Cardiac fibroblast (primary cell): ENCODE measurements at places on chromosomes 11 and 22.

DNA sequence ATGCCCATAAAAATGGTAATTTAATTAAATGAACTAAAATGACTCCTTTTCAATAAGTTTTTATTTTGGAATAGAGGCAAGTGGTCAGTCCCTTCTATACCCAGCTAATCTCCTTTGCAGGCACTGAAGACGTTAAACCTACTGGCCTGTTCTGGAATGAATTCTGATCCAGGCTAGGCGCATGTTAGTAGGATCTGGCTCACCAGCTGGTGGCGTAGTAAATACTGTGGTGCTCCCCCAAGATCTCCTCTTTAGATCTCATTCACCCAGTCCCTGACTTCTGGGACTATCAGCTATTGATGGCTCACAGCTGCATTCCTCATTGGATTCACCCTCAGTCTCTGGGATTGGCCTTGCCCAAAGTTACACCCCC is 173.7 kb upstream of the DDI1 start:
- no peak for DNase-seq

- no peak for DNase-seq
These were observed 21.1 kb downstream of the MRGPRD start for GRCh38 chr11:68959465-68960293.

- DNase-seq: no peak
These were observed 352.0 kb upstream of the MPPED2 start for GRCh38 chr11:30938171-30938570.

DNA sequence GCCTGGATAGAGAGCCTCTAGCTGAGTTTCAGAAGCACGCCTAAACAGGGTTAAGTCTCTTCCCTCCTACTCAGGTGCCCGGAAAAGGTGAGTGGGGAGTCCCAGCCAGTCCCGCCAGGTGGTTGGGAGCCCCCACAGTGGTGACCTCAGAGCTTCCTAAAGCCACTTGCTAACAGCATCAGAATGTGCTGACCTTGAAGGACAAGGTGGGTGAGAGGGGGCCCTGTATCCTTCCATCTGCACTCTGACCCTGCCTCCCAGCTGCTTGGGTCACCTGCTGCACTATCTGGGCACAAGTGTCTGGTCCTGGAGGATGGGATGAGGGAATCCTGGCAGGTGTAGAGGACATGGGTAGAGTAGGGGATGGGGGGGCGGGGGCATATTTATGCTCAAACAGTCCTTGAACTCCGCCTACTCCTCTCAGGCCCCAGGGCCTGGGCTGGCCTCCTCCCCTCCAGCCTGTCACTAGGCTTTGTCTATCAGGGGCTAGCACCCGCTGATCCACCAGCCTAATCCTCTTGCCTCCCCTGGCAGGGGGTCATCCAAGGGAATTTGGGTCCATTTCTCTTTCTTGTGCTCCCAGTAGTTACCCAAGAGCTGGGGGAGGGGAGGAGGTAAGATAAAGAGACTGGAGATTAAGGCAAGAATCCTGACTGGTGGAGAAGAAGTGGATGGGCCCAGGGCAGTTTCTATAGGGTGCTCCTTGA is 3.4 kb downstream of the USP2 start:
- no peak for DNase-seq

- DNase-seq: no peak
These were observed 85.0 kb upstream of the PLET1 start for GRCh38 chr11:112345706-112346105.

- no peak for DNase-seq
These were observed 6.3 kb downstream of the TYR start for GRCh38 chr11:89184021-89184420.

GRCh38 chr11:126720539-126721235 is 279.9 kb downstream of the KIRREL3 start:
- no peak for DNase-seq

GRCh38 chr22:44482776-44483175 is 15.3 kb downstream of the RTL6 start:
- DNase-seq: peak; percentile 60

DNA sequence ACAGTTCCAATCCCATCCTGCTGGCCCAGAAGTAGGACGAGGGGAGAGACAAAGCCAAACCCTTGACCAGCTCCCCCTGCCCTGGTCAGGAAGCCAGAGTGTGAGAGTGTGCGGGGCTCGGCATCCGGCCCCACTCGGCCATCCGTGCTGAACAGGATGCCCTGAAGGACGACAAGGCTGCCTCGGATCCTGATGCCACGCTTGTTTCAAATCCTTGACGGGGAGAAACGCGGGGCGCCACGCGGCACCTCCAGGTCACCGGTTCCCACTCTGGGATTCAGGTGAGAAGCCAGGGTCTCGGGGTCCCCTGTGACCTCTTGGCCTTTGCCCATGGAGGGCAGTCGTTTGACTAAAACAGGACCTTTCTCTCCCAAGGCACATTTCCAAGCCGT is 167.8 kb downstream of the BRD1 start:
- DNase-seq: no peak

- DNase-seq: no peak
These were observed 39.7 kb upstream of the TH start for GRCh38 chr11:2211113-2211971.

- DNase-seq: no peak
These were observed 2.7 kb upstream of the TEX54 start for GRCh38 chr11:62835336-62835735.

DNA sequence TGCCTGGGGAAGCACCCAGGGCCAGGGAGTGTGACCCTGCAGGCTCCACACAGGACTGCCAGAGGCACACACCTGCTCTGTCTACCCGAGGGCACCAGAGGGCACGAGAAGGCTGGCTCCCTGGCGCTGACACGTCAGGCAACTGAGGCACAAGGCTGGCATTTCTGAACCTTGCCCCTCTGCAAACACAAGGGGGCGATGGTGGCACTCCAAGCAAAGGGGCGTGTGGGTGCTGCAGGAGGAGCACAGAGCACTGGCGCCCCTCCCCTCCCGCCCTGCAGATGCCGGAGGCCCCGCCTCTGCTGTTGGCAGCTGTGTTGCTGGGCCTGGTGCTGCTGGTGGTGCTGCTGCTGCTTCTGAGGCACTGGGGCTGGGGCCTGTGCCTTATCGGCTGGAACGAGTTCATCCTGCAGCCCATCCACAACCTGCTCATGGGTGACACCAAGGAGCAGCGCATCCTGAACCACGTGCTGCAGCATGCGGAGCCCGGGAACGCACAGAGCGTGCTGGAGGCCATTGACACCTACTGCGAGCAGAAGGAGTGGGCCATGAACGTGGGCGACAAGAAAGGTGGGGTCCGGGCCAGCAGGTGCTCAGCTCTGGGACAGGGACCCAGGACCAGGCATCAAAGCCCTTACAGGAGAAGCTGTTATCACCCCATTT is 20.8 kb upstream of the TXNRD2 start:
- peak; percentile 89 for DNase-seq

DNA sequence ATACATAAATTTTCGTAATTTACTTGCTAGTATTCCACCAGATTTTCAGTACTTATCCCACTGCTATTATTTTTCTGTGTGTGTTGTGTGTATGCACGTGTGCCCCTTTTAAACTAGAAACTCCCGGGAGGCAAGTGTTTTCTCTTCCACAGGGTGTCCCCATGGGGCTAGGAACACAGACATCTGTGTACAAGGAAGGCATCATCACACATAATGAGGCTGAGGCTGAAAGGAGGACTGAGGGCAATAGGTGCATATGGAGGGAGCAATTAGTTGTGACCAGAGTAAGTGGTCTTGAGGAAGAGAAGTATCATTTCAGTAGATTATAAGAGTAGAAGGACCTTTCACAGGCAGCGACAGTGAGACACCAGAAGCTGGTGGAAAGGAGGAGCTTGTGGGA is 2.1 kb upstream of the DPAGT1 start:
- no peak for DNase-seq

- DNase-seq: no peak
These were observed 84.4 kb downstream of the KCNQ1 start for GRCh38 chr11:2529173-2529572.

DNA sequence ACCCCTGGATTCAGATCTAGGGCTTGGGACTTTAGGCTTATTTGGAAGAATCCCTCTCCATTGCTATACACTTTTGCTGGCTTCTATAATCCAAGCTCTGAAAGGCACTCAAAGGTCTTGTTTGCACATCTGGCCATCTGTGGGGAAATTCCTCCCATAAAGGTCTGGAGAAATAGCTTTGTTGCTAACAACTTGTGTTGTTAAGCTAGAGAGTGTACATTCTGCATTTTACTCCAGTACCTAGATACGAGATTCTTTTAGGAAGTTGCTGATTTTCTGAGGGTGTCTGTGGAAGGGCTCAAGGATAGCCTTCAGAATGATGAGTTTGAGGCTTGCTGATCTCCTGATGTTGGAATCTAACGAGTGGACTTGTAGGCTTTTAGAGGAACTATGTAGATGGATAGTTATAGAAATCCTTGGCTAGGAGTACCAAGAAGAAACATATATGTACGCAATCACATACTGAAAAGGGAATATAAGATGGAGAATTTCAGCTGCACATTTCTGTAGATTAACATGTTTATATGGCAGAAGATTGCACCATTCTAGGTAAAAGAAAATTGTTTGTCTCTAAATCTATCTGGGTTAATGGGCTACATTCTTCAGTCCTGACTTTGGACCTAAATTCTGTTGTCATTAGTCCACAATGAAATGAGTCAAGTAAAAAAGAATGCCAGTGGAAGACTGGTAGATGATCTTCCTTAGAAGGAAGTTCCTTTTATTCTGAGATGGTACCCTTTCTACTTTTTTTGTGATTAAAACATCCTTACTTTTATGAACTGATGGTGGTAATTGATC is 51.0 kb downstream of the UBASH3B start:
- DNase-seq: peak; percentile 54

- DNase-seq: peak; percentile 25
These were observed 148.5 kb downstream of the GRIK4 start for GRCh38 chr11:120660024-120660565.

- DNase-seq: peak; percentile 65
These were observed 14.3 kb downstream of the DGKZ start for GRCh38 chr11:46361283-46362155.

- no peak for DNase-seq
These were observed 1.2 kb downstream of the FIBP start for GRCh38 chr11:65886826-65887722.

DNA sequence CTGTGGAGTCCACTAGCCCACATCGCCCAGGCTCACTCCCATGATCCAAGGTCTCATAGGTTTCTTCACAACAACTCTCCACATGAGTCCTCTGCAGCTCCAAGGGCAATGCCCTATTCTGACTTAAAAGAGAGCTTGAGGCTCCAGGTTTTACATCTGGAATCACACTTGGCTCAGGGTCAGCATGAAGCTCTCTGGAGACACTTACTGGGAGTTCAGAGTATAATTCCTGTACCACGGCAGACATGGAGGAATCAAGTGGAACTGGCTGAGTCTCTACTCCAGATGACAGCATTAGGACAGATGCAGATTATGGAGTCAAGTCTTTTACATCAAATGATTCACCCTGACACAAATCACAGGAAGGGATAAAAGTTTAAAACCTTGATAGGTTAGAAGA is 11.4 kb downstream of the PRR14L start:
- DNase-seq: no peak

GRCh38 chr11:121456151-121456550 is 3.4 kb upstream of the SORL1-AS1 start:
- no peak for DNase-seq

DNA sequence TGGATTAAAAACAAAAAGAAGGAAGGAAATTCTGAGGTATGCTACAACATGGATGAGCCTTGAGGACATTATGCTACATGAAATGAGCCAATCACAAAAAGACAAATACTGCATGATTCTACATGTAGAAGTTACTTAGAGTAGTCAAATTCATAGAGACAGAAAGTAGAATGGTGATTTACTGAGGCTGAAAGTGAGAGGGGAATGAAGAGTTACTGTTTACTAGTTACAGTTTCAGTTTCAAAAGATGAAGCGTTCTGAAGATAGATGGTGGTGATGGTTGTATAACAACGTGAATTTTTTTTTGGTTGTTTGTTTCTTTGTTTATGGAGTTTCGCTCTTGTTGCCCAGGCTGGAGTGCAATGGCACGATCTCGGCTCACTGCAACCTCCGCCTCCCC is 9.5 kb downstream of the OR5P2 start:
- DNase-seq: no peak

GRCh38 chr22:20408891-20409290 is 14.9 kb downstream of the ZNF74 start:
- no peak for DNase-seq

GRCh38 chr11:10288881-10289764 is 4.9 kb downstream of the SBF2 start:
- DNase-seq: no peak

DNA sequence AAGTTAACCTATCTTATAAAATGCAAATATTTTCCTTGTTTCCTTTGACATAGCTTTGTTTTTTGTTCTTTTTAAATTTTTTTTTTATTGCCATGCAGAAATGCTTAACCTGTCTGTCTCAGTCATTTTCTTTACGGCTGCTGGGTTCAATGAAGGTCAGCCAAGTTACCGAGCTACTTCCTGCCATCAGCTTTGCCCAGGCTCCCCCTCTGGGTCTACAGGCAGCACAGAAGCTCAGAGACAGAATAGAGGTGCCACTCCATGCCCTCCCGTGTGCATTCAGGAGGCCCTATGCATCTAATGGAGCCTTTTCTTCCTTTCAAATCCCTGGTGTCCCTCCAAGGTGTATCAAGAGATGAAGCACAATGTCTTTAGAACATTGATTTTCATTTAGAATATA is 411.0 kb upstream of the NARS2 start:
- DNase-seq: no peak

GRCh38 chr11:106092446-106092845 is 15.0 kb downstream of the AASDHPPT start:
- no peak for DNase-seq

DNA sequence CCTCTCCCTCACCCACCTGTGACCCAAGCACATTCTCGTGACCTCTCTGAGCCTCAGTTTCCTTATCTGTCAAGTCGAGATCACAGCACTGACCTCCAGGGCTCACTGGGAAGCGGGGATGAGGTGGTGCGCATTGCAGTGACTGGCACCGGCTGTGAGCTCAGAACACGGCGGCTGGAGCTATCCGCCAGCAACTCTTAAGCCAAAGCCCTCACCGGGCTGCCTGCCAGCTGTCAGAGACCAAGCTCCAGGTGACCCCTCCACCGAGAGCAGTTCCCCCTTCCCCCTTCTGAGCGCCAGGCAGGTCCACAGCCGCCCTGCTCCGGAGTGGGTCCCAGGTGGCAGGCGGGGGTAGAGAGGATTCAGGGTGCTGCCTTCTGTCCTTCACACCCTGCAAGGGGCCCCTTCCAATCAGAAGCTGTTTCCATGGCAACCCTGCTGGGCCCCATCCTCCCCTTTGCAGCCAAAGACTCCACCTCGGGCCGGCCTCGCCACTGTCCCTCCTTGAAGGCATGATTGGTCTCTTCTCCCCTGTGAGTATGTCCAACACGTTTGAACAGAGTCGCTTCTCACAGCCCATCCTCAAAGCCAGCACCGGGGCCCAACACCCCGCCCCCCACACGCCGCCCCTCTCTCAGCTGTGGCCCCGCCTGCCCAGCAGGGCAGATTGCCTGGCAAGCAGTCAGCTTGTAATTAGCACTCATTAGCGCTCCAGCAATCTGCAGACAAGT is 98.7 kb downstream of the WNT7B start:
- DNase-seq: no peak
